ENCODE measurements at places on chromosomes 6 and 20.
A peak's percentile ranks its signal among the peaks of the same experiment; 100 is the strongest.

GRCh38 chr20:3804254-3804751, 8.2 kb downstream of the CDC25B start:
- DNase-seq: no peak

DNA sequence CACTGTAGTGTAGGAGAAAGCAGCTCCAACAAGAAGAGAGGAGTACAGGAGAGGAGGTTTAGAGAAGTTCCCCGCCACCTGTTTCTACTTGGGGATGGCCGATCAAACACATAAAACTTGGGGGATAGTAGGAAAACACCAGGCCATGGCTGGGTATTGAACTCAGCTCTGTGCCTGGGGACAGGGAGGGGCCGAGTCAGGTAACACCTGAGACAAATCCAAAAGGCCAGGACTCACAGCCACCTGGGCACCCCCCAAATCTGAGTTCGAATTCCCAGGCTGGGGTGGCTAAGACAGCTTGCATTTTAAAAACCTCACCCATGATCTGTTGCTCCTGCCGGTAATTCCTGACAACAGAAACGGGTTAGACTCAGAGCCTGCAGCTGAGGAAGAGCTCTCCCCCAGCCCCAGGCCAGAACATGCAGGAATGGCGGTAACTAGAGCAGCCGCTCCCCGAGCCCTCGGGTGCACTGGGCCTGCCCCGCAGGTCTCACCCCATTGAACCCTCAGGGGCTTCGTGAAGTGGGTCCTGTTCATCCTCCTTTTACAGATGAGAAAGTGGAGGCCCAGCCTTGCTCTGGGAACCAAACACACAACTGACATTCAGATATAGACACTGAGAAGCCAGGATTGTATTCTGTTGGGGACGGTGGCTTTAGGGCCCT, 61.0 kb downstream of the TCP11 start:
- DNase-seq: no peak

DNA sequence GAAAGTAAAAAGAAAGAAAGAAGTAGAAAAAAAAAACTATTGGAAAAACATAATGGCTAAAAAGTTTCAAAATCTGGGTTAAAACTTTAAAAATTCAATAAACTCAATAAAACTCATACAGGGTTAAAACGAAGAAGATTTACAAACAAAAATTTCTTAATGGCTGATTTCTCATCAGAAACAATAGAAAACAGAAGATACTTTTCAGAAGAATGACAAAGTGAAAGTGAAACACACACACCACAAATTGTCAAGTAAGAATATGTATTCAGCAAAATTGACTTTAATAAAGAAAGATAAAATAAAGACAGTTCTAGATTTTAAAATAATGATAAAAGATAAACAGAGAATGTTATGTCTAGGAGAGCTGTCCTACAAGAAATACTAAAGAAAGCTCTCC, 618.9 kb upstream of the GJE1 start:
- DNase-seq: no peak

- DNase-seq: peak; percentile 26
Measured at GRCh38 chr6:40845553-40845952, 193.5 kb downstream of the UNC5CL start.

DNA sequence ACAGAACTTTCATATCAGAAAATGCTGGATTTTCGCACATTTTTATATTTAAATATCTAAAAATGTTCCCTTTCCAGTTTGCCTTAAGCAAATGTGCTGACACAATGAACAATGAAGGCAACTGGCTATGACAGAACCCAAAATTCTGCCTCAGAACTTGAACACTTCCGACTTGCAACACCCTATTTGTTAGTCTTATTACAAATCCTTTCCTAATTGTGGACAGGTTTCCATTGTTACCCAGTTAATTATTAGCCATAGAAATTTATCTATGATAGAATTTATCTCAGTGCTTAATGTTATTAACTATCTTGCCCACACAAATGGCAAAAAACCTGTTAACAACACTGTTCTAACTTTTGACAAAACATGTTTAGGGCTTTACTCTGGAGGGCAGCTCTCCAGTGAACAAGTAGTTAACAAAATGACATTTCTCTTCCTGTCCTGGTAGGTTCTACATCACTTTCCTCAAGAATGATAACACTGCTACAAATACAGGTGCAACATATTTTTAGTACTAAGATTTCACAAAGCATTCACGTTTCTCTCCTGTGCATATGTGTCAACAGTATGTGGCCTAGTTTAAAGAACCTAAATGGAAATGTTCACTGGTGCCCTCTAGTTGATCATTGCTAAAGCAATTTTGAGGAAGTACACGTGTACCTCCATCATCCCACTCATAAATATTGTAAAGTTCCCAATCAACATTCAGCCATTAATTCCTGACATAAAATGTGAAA, 58.4 kb downstream of the HIVEP2 start:
- no peak for DNase-seq

- no peak for DNase-seq
Measured at GRCh38 chr20:8549192-8549591, 417.1 kb downstream of the PLCB1 start.

GRCh38 chr6:5930143-5930770, 76.5 kb downstream of the NRN1 start:
- DNase-seq: no peak

- peak; percentile 88 for DNase-seq
Measured at GRCh38 chr6:35725721-35726438, 11.0 kb upstream of the ARMC12 start.
